ENCODE measurements at places on chromosomes 5 and 9. TPM values are rescaled to one million over a fixed set of nuclear protein-coding genes. Genes with fewer than 3 reads are reported as not detected.

Gene BARHL1
- total RNA-seq, result not detected

Gene IL9
- 104 TPM for total RNA-seq

Gene IL4
- 21.6 TPM for total RNA-seq

Gene TNFSF15
- 0.28 TPM for total RNA-seq

Gene FSD1L
- total RNA-seq, result 3.2 TPM

Gene LRRC19
- not detected for total RNA-seq

Gene LURAP1L
- total RNA-seq, result not detected

Gene OR4F3
- not detected for total RNA-seq

Gene DEPDC1B
- total RNA-seq, result 25.1 TPM

Gene PDGFRB
- total RNA-seq, result 0.46 TPM

Gene AQP7
- total RNA-seq, result not detected

DNA sequence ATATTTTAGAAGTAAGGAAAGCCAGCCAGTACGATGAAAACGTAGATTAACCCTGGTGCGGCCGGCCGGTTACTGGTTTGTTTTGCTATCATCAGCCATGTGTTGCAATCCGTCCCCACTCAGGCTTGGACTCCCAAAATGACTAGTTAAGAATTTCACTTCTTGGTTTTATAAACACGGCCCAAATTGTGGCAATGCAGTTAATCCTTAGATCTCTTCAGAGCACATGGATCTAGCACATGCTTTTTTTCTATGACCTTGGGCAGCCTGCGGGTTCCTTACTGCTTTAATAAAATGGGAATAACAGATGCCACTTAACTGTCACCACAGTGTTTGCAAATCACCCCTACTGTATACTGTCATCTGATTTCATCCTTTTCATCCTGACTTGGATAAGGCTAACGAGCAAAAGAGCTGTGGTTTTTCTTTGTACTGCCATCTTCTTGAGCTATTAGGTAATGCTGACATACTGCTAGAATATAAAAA, 1.5 kb downstream of the NDFIP1 start:
- DNase-seq, result no peak

- DNase-seq, result no peak
Observed at GRCh38 chr5:119378075-119378700, 22.4 kb downstream of the TNFAIP8 start.

DNA sequence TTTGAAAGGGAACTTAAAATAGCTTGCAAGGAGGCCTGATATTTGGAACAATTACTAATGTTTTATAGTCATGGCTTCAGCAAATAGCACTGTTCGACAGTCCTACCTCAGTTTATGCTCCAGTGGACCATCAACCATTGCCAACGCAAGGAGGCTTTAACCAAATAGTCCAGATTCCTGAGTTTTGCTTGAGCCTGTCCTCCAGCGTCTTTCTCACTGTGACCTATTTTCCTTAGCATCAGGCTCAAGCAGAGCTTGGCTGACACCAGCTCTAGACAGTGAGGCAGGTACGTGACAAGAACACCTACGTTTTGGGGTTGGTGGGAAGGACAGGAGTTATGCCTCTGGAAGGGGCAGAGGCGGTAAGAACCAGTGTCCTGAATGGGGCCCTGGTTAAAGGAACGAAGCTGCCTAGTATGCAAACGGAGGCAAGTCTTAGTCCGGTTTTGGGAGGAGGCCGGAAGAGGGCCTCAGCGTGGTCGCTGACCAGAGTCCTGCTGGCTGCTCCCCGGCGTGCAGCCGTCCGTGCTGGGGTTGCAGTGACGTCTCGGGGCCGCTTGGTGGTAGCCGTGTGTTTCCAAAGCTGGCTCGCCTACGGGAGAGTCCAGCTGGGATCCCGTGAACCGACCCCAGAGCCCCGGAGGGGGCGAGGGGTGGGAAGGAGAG, 998 bp upstream of the FGF18 start:
- DNase-seq, result peak; percentile 51

DNA sequence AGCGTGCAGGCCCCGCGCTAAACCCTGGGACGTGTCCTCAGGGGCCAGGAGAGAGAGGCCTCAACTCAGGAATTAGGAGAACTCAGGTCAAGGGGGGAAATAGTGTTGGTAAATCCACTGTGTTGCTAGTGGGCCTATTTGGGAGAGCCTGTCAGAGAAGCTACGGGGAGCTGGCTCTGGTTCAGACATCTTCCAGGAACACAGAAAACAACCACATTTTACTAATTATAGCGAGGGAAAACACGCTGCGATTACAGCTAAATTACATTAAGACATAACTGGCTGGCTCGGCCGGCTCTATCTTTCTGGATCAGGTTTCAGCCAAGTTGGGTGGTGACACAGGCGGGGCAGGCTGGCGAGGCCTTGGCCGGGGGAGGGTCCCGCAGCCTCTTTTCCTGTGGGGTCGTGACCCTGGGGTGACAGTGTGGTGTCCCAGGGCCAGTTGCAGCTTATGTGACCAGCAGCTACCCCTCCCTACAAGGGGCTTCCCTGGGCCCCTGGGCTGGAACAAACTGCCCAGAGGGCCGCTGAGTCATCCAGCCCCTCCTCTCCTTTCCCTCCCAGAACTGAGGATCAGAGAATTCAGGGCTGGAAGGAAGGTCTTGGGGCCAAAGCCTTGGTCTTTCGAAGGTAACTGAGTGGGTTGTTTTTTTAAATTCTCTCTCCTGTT, 75.1 kb downstream of the FGF18 start:
- no peak for DNase-seq

- DNase-seq, result no peak
Observed at GRCh38 chr9:33135031-33135461, 32.1 kb downstream of the B4GALT1 start.

GRCh38 chr5:178234750-178235587, 2.4 kb upstream of the PHYKPL start:
- DNase-seq, result peak; percentile 61

DNA sequence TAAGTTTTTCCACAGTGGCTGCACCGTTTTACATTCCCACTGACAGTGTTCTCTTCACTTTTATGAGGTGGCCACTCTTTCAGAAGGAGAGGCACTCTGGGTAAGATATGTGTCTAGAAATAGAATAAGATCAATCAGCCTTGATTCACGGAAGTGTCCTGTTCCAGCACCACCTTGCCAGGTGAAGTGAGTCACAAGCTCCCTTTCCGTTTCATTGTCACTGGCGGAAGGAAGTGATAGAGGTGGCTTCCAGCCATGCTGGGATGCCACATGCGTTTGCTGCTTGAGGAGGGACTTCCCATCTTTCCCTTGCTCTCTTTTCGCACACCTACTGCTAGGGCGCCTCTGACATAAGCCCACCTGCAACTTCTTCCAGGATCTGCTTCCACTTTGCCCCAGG, 217.1 kb downstream of the PIK3R1 start:
- DNase-seq, result no peak

GRCh38 chr5:179215576-179215975, 129.7 kb downstream of the ADAMTS2 start:
- DNase-seq, result no peak

DNA sequence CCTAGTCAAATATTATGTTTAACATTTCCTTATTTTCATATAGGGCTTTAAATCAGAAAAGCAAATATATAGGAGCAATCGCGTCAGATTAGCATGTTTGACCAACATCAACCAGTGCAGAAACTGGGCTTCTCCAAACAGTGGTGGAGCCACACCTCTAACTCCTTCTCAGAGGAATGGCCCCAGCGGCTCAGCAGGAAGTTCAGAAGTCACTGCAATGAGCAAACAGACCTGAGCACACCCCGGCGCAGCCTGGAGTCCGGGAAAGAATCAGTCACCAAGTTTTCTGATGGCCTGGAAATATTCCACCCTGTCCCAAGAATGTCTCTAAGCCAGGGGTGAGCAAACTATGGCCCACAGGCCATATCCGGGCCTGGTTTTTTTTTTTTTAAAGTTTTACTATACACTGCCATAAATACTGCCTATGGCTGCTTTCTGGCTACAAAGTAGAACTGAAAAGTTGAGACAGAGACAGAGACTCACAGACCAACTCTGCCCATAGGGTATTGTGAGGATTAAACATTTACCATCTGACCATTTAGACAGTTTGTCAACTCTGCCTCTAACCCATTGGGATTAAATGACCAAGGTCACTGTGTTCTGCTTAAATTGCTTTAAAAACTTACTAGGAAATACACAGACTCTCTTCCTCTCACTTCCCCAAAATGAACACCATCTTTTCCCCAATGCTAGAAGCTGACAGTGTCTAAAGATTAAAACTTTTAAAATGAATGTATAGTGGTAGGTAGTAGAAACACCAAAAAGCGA, 5.4 kb downstream of the GOLM1 start:
- no peak for DNase-seq

- DNase-seq, result no peak
Observed at GRCh38 chr9:38421498-38422211, 2.6 kb downstream of the IGFBPL1 start.

DNA sequence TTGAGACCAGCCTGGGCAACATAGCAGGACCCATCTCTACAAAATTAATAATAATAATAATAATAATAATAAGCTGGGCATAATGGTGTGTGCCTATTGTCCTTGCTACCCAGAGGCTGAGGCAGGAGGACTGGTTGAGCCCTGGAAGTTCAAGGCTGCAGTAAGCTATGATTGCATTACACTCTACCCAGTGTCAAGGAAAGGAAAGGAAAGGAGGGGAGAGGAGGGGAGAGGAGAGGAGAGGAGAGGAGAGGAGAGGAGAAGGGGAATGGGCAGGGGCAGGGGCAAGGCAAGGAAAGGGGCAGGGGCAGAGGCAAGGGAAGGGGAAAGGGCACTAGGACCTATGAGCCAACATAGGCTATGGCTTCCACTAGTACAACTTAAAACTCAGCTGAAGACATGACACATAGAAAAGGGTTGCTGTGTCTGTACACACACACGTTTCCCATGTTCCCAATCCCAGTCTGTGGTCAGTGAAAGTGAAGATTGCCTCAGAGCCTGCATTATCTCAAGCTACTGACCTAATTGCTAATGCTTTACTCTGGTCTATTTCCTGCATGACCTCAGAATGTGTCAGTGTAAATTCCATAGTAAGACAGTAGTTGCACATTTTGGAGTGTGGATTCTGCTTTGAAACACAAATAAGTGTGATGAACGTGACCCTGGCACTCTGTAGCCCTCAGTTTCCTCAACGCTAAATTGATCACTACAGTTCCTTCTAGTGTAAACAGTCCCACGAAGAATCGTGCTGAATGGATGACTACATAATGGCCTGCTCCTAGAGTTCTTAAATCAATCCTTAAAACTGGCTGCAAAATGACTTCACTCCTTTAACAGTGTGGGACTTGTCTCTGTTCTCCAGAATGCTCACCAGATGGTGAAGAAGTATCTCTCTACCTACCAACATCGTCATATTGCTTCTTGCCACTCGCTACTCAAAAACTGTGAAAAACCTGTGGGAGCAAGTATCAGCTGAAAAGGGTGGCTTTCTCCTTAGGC, 497.0 kb downstream of the RAB3C start:
- no peak for DNase-seq

GRCh38 chr9:105188746-105189145, 55.7 kb upstream of the SLC44A1 start:
- no peak for DNase-seq

GRCh38 chr5:91024727-91025126, 358.4 kb downstream of the ARRDC3 start:
- DNase-seq, result no peak

GRCh38 chr9:37011530-37011929, 22.5 kb downstream of the PAX5 start:
- DNase-seq, result no peak

DNA sequence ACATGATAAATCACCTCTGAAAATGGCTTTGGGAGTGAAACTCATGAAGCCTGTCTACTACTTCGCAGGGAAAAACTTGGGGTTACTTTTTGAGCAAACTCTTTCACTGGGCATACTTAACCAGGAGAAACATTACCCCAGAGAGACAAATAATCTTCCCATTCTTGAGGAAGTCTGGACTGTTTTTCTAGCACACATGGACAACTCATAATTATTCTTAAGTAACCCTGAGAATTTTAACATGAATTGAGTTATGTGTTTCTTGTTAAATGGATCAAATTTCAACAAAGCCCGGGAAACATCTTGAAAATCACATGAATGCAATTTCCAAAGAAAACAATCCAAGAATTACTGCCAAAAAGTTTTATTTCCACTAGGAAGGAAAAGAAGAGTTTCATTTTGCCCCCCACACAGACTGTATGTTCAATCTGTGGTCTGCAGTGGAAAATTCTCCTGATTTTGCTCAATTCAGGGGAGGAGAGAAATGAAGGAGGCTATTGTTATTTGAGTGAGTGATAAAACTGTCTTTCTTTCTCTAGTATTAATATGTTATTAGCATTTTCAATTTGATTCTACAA, 564.8 kb upstream of the CLINT1 start:
- DNase-seq, result no peak

DNA sequence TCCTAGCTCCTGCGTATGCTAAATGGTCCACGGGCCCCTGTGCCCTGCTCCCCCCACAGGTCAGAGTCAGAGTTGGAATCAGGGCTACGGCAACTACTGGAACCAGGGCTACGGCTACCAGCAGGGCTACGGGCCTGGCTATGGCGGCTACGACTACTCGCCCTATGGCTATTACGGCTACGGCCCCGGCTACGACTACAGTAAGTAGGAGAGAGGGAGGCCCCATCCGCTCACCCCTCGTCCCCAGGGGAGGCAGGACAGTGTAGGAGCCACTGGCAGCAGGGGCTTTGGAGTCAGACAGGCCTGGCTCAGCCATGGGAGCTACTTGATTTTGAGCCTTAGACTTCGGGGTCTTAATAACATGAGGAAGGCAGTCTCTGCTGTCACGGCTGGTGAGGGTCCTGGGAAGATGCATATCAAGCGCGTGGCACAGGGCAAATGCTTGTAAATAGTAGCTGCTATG, 5.8 kb downstream of the HNRNPAB start:
- DNase-seq, result no peak

DNA sequence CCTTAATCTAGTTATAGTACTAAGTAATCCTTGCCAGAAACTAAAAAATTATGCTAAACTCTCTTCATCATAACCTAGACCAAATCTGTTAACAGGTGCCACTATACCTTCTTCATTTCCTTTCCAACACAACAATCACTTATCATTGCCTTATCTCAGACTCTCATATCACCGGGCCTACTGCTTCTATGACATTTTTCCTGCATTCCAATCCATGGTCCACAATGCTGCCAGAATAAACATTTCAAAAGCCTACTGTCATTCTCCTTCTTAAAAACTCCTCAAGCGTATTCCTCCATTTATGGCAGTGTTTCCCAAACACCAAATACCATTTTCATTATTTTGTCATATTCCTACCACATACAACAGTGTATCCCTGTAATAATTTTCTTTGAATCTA, 6.5 kb downstream of the PPP6C start:
- DNase-seq, result no peak

GRCh38 chr5:148833925-148834324, 7.5 kb downstream of the ADRB2 start:
- DNase-seq, result no peak

DNA sequence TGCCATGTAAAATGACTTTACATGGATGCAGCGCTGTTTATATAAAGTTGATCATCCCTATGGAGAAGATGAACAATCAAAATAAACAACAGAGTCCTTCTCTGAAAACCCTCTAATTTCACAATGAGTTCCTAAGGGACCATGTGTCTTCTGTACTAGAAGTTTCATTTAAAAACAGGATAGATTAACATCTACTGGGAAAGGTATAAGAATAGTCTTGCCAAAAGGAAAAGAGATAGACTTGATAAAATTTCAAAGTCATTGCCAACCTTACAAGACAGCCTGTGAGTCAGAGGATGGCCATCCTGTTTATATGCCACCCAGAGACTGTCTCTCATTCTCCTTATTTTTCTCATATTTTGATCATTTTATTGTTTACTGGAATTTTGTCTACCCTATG, 367.1 kb upstream of the PDE4D start:
- DNase-seq, result no peak

- DNase-seq, result peak; percentile 62
Observed at GRCh38 chr9:129496473-129497004, 124.4 kb downstream of the C9orf50 start.

GRCh38 chr5:878125-878524, 14.5 kb downstream of the BRD9 start:
- no peak for DNase-seq
